ENCODE measurements at places on chromosomes 13 and 19.
A peak's percentile ranks its signal among the peaks of the same experiment; 100 is the strongest.

DNA sequence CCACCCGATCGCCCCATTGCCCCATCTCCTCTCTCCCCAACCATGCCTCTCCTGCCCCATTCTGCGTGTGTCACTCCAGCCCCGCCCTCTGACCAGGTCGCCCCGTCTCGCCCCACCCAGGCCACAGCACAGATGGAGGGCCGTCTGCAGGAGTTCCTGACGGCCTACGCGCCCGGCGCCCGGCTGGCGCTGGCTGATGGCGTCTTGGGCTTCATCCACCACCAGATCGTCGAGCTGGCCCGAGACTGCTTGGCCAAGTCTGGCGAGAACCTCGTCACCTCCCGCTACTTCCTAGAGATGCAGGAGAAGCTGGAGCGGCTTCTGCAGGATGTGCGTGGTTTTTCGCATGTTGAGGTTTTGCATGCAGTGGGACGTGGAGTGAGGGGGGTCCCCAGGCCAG lies 26.2 kb downstream of the MAST3 start:
- DNase-seq: no peak

DNA sequence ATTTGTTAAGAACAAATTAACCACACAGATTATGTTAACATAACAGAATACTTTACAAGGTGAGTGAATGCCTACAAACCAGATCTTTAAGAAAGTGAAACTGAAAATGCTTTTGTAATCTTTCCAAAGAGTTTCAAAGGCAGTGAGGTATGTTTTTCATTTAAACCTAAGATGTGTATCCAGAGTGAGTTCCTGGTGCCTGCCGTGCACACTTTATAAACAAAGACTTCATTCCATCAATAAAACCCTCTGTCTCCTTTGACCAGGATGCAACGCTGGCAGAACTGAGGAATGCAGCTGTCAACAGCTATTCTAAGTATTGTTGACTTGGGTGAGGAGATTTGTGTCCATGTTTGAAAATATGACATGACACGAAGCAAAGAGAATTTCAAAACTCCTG lies 344.6 kb downstream of the DNAJC15 start:
- DNase-seq: no peak

DNA sequence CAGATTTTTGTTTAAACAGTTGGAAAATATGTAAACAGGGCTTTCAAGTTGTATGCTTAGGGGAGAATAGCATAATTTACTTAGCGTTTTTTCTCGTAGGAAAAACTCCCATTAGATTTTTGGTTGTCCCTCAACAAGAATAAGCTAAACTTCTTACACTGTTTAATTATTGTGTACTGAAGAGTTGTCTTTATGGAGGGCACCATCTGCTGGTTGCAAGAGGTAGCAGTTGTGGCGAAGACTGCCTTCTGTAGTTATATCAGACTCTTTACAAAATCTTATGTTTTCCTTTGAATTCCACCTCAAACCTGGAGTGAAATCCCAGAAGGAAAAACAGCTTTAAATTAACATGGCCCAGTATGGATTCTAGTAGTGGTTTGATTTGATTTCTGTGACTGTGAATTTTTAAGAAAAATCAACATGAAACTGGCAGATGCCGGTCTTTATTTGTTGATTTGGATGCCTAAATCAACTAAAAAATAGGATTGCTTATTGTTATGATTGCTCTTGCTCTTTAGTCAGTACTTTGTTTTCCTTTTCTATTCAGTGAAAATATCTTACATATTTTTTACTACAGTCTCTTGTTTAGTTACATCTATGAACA lies 53.4 kb downstream of the PDS5B start:
- peak; percentile 43 for DNase-seq

DNA sequence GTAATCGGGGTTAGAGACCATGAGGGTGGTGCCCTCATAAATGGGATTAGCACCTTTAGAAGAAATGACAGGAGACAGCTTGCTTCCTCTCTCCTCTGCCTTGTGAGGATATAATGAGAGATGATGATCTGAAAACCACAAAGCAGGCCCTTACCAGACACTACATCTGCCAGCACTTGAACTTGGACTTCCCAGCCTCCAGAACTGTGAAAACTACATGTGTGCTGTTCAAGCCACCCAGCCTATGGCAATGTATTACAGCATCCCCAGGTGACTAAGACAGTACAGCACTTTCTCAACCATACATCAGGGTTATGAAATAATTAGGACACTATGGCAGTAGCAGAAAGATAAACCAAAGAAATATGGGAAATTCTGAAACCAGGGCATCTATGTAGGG lies 7.4 kb downstream of the ZNF564 start:
- DNase-seq: no peak

GRCh38 chr13:66391322-66391721 lies 838.8 kb downstream of the PCDH9 start:
- DNase-seq: no peak

DNA sequence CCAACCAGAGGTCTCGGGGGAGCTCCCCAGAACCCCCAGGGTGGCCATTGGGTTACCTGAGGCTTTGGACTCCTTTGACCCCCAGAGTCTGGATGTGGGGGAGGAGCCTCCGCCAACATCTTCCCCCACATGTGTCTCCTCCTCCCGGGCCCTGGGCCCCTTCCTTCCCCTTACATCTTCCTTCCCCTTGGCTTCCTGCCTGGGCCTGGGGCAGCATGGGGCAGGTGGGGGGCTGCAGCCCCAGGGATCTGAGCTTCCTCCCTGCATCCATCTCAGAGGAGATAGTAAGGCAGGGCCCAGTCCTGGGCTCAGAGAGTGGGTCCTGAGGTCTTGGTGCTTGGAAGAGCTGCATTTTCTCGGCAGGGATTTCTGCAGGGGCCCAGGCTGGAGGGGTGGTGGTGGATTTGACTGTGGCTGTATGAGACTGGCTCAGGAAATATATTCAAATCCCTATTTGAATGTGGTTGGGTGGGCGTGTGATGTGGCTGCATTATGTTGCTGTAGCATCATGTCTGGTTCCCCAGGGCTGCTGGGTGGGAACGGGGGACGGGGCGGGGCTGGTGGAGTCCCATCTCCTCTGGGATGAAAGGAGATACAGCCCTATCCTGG lies 919 bp downstream of the VAV1 start:
- DNase-seq: no peak

GRCh38 chr19:23527797-23528196 lies 132.5 kb upstream of the ZNF91 start:
- no peak for DNase-seq

GRCh38 chr13:42878721-42879120 lies 97.3 kb downstream of the FAM216B start:
- DNase-seq: no peak

All from AG09309 (cell line).